CD4-positive, alpha-beta T cell treated with Interleukin-1 beta for 1 hour (primary cell): ENCODE measurements at places on chromosomes 1 and 21.

DNA sequence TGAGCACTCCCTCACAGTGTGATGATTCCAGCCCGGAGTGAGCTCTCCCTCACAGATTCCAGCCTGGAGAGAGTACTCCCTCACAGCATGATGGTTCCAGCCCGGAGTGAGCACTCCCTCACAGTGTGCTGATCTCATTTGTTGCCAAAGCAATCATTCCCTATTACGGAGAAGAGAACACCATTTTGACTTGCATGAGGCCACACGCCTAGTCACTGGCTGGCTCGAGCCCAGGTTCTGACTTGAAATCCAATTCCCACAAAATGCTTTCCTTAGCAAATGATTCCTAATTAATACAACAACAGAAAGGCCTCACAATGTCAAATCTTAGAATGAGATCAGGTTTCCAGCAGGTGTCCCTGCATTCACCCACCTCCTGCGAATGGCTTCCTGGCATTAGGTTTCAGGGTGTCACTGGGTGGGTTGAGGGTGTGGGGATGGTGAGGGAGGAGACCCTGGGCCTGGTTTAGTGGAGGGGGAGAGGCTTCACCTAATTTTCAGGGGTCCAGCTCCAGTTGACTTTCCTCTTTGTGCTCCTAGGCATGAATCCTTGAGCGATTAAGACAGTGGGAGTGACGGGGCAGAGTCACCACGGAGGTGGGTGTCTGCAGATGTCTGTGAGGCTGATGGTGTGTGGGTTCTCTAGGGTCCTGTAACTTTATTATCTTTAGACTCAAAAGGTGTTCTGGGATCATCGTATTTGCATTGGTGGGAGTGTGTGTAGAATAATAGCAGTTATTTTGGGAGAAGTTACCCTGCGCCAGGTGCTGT, 158.5 kb downstream of the KCNJ6 start:
- no peak for DNase-seq

DNA sequence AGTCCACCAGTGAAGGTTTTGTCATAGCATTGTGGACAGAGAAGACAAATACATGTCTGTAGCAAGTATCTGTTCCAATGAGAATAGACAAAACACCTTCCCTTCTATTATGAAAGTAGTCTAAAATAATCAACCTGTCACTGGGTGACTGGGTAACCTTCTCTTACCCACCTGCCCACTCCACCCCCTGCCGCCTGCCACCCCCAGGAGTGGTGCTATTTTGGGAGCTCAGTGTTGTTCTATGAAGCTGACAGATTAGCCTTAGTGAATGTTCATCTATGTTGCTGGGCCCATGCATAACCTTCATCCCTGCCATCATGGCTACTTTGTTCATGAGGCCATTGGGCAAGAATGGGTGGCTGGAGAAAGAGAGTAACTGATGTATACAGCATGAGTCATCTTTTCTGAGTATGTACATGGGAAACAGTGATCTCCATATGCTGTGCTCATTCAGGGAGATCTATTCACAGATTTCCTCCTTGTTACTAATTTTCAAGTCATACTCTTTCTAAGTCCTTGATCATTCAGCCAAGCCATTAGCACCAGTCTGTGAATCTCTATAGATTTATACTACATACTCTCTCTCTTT, 24.8 kb downstream of the MARK1 start:
- DNase-seq: no peak

DNA sequence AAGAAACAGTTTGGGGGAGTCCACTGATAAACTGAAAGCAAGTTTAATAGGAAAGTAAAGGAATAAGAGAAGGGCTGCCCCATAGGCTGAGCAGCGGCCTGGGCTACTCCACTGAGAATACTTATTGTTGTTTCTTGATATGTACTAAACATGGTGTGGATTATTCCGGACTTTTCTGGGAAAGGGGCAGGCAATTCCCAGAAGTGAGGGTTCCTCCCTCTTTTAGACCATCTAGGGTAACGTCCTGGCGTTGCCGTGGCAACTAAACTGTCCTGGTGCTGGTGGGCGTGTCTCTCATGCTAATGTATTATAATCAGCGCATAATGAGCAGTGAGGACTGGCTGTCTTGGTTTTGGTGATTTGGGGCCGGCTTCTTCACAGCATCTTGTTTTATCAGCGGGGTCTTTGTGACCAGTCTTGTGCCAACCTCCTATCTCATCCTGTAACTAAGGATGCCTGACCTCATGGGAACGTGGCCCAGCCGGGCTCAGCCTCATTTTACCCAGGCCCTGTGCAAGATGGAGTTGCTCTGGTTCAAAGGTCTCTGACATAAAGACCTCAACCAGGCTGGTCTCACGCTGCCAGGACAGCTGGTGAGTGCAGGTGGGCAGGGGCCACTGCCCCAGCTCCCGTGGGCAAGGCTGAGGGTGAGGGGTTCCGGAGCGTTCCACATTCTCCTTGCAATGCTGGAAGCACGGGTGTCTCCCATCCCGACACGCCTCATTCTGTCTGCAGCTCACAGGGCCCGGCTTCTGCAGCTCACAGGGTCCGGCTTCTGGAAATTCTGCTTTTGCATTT, 19.6 kb upstream of the C1orf159 start:
- DNase-seq: no peak

GRCh38 chr1:58622571-58622970, 45.5 kb upstream of the TACSTD2 start:
- no peak for DNase-seq

- DNase-seq: no peak
Observed at GRCh38 chr1:3352299-3352951, 102.0 kb upstream of the ARHGEF16 start.

DNA sequence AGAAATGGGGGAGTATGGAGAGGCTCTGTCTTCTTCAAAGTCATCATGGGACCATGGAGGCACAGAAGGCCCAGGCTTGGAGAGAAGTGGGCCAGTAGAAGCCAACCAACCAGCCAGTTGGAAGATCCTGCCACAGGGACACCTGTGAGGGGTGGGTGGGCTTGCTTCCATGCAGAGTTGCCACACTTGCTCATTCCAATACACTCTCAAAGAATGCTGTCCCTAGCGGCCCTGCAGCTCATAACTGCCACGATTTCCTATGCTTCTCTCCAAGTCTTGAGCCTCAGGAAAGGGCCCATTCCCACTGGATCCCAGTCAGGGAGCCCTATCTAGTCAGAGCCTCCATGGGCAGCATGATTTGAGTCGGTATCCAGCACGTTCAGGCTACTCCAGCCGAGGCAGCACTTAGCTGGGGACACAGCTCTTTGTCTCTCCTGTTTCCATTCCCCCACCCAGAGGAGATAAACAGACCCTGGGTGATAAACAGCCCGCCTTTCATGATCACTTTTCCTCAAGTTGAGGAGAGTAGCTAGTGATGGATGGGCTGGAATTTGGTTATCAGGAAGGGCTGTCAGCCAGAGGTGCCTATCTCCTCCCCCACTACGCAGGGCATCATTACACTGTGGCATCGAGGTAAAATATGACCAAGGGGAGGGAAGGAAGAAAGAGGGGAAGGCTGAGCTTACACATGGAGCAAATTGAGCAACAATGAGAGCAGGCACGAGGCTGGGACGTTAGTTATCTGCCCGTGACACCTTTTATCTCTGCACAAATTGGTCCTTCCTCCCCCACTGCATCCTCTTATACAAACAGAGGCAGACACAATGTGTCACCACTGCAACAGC, 64.6 kb downstream of the ERI3 start:
- no peak for DNase-seq

- no peak for DNase-seq
Observed at GRCh38 chr21:25791319-25791718, 56.5 kb downstream of the GABPA start.

DNA sequence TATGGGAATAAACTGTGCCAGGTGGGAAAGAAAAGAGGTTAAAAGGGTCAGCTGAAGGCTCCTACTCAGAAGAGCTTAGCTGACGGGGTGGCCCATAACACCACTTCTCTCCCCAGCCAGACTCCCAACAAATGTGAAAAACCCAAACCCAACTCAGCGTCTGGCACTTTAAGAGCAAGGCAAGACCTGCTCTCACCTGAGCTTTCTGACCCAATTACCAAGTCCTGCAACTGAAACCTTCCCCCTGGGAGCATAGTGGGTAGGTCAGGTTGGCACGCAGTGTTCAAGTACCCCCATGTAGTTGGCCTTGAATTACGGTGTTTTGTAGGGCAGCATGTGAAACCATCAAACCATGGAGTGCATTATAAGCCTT, 3.2 kb downstream of the IRF6 start:
- DNase-seq: no peak

- no peak for DNase-seq
Observed at GRCh38 chr1:36883315-36883949, 150.9 kb downstream of the GRIK3 start.

DNA sequence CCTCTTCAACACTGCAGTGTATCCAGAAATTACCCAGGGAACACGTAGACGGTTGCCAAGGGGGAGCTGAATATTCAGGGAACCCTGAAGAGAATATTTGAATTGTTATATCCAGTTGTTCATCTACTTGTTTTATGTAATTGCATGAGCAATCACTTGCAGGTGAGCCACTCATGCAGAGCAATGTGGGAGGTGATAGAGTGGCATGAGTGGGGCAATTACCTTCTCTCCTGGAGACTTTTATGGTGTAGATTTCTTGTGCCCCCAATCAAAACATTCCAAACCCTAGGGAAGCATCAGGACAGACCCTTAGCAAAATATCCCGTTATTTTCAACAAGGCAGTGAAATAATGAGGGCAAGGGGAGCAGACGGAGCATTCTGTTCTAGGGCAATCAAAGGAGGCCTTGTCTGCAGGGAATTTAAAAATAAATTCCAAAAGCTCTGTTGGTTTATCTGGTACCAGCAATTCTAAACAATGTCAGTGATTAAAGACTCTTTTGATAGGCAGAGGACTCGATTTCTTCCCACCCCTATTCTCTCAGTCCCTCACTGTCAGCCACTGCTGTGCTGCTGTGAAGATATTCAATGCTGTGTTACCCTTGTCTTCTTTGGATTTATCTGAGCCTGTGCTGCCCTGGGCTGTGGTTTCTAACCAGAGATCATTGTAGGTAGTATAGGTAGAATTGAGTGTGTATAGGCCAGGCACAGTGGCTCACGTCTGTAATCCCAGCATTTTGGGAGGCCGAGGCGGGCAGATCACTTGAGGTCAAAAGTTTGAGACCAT, 180.2 kb upstream of the MAP1LC3C start:
- no peak for DNase-seq

DNA sequence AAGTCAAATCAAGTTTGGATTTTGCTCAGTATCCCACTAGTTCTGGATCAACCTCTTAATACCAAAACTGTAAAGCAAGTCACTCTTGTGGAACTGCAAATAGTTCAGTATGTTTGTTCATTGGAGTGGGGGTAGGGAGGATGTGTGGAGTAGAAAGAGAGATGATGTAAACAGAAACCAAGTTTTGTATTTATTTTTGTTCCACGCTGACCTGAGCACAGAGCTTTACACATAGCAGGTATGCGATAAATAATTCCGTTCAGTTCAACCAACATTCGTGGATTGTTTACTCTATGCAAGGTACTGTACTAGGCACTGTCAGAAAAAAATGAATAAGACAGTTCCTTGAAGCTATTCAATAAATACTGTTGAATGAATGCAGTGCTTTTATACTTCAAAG, 4.5 kb upstream of the ZNF644 start:
- DNase-seq: no peak

DNA sequence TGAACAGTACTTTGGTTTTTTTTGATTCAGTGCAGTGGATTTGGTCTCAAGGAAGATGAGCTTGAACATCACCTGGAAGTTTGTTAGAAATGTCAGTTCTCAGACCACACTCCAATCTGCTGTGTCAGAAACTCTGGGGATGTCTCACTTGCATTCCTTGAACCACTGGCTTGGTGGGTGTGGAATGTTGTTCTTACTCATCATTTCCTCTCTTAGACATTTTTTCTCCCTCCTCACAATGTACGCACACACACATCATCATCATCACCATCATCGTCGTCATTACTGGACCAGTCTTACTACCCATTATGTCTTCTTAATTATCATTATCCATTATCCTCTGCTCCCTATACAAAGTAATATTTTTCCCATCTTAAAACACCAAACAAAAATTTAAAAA, 91.9 kb upstream of the KCNK2 start:
- no peak for DNase-seq

DNA sequence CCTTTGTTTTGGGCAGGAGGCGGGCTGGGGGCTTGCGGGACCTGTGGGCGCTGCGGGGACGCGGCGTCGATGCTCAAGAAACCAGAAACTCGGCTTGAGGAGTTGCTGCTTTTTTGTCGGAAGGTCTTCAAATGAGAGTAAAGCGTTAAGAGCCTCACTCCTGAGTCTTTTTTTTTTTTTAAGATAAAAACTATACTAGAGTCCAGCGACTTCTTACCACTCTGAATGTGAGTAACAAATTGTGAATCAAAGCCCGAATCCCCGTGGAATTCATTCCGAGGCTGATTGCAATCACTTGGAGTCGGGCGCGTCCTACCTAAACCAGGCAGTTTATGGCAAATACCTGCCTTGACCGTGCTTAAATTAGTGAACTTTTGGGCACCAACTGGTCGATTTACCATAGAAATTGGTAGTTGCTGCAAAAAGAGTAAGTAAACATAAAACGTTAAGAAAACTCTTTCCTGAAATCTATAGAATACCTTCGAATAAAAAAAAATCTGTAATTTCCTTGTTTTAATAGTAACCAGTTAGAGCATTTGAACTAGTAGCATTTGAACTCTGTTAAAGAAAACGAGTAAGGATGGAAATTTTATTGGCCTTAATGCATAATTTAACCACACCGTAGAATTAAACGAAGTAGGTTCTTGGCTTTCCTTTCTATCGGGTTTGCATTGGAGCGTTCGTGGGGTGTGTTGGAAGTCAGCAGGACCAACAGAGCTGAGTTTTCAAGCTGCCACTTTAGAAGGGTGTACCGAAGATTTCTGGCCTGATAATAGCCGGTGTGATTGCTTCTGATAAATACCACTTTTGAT, 769 bp downstream of the GPSM2 start:
- no peak for DNase-seq

DNA sequence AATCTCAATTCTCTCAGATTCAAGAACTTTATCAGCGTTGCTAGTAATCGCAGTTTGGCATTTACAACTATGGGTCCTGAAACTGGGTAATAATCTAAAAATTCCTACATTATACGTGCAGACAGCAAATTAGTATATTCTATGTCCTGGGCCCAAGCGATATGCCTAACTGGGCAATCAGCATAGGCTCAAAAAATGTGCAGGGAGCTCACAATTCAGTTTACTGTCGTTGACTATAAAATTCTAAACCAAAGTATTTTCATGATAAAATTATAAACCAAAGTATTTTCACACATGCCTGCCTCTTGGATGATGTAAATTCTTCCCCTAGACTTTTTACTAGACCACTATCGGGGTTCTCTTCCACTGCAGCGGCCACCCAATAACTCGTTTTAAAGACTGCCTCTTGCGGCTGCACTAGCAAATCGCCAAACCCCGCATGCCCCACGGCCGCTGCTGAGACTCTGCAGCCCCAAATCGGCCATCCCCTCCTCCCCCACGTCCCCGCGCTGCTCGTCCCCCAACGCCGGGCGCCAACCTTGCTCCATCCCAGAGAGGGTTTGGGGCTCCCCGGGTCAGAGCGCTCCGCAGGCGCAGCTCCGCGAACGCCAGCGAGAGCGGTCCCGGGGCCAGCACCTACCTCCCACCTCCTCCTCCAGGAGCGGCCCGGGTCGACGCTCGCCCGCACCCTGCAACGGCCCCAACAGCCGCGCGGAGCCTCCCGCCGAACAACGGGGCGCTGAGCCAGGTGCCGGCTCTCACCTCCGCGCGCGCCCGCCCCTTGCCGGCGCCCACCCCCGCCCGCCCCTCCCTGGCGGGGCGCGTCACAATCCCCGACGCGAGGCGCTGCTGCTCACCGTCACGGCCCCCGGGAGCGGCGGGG, 506 bp downstream of the SSX2IP start:
- no peak for DNase-seq
